ENCODE measurements at places on chromosomes 5 and 9. TPM values are rescaled to one million over a fixed set of nuclear protein-coding genes. Genes with fewer than 3 reads are reported as not detected.

Gene PGM5
- total RNA-seq, result not detected

Gene ABO
- not detected for total RNA-seq

Gene ANP32B
- total RNA-seq, result 245 TPM

Gene GRXCR2
- total RNA-seq, result not detected

Gene PDE6A
- 0.22 TPM for total RNA-seq

Gene PRSS3
- 1.4 TPM for total RNA-seq

Gene NAIF1
- 15.8 TPM for total RNA-seq

Measured in MCF 10A (cell line).